Jurkat, Clone E6-1 (cell line): ENCODE measurements at places on chromosomes 5 and 9.

GRCh38 chr5:74630453-74631066, 10.0 kb downstream of the ENC1 start:
- no peak for DNase-seq

- no peak for DNase-seq
Measured at GRCh38 chr9:19199012-19199411, 31.5 kb upstream of the DENND4C start.

DNA sequence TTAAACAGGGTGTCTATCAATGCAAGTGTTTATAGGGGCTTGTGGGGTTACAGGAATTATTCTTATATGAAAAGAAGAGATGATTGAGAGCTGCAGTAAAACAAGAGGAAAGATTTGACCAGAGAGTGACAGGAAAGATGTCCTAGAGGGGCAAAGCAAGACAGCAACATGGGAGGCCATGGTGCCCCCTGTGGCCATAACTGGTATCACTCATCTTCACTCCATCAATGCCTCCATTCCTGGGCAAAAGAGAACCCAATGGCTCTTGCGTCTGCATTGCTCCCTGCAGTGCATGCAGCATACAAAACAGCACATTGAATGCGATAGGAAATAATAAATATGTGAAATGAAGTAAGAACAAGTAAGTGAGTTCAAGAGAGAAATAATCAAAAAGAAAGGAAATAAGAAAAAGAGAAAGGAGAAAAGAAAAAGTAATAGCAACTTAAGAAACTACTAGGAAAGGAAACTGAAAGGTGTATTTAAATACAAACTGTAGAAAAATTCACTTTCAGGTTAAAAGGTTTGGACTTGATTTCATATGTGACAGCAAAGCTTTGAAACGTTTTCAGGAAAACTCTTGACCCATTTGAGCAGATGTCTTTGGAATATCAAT, 206.6 kb downstream of the SEMA5A start:
- DNase-seq: peak; percentile 35

DNA sequence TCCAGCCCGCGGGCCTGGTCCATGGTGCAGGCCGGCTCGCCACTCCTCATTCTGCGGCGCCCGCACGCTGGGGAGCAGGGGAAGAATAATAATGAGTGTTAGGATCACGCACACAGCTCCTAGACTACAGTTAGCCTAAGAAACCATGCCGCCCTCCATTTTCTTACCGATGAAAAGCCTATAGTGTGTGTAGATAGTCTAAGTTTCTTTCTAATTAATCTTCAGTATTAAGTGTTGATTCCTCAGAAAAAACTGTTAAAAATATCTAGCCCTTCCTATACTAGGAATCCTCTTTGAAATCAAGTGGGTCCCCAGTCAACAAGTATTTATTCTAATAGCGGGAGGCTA, 9.3 kb downstream of the ZBED3 start:
- DNase-seq: no peak

DNA sequence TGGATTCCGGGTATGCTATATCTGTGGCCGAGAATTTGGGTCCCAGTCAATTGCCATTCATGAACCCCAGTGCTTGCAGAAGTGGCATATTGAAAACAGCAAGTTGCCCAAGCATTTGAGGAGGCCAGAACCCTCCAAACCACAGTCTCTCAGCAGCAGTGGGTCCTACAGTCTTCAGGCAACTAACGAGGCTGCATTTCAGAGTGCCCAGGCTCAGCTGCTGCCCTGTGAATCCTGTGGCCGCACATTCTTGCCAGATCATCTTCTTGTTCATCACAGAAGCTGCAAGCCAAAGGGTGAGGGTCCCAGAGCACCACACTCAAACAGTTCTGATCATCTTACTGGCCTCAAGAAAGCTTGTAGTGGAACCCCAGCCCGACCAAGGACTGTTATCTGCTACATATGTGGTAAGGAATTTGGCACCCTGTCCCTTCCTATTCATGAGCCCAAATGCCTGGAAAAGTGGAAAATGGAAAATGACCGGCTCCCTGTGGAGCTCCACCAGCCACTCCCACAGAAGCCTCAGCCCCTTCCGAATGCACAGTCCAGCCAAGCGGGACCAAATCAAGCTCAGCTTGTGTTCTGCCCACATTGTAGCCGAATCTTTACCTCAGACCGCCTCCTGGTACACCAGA, 23.0 kb downstream of the ZNF474 start:
- DNase-seq: no peak

GRCh38 chr9:17594961-17595360, 16.1 kb downstream of the SH3GL2 start:
- DNase-seq: peak; percentile 62

DNA sequence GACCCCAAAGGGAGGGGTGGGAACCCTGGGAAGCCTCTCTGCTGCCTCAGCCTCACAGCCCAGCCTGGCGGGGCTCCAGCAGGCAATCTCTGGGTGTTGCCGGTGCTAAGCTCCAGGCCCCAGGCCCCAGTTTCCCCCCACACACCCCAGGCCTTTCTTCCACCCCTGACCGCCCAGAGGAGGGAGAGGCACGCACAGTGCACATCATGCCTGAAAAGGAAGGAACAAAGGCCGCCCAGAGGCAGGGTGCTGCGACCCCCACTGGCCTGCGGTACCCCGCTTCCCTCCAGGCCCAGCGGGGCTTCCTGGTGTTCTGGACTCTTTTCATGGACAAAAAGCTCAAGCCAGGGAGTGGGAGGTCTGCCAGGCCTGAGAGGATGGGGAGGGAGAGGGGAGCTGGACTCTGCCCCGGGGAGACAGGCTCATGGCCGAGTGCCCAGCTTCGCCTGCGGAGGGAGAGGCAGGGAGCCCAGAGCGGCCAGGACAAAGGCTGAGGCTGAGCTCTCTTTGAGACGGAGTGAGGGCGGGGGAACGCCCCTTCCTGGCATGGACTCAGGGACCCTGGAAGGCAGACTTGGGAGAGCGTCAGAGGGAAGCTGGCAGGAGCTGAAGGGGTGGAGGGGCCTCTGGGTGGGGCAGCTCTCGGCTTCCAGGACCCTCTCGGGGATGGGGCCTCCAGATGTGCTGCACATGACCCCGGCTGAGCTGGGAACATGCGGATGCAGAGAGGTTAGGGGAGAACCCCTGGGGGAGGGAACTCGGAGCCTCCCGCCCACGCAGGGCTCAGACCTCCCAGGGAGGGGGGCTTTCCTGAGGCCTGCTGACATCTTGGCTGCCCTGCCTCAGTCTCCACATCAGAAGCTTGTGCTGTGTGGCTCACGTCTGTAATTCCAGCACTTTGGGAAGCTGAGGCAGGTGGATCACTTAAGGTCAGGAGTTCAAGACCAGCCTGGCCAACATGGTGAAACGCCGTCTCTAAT, 1.8 kb upstream of the ENTPD2 start:
- DNase-seq: no peak
